ENCODE measurements at places on chromosomes 11 and 22.

- DNase-seq = no peak
Measured at GRCh38 chr22:46122980-46123693, 27.2 kb upstream of the PPARA start.

DNA sequence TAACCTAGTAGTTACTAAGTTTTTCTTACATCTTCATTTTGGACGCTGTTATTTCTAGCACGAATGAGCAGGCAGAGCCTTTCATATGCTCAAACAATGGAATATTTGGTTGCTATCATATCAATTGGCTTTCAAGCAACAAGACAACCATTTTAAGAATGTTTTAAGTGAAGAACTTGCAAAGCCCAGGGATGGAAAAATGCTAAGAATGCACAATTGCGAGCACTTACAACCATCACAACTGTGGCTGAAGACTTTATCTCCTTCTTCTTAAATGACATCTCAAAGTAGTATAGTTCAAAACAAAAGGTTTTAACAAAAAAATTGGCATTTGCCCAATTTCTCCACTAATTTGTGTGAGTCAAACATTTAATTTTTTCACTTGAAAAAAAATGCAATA lies 8.3 kb upstream of the MMP1 start:
- no peak for DNase-seq

DNA sequence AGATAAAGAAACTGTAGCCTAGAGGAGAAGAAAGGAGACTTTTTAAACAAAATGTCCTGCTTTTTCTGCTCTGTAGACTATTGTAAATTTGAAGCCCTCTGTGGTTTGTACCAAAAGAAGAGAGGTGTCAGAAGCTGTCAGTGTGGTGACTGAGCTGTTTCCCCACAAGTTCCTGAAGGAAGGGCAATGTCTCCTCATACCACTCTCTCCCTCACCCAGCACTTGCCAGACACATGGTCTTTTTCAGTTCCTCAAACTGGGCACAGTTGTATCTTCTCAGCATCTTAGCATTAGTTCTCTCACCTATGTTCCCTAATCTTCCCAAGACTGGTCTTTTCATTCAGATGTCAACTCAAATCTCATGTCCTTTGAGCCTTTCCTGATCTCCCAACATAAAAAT lies 4.3 kb downstream of the BCO2 start:
- DNase-seq = no peak

GRCh38 chr11:4066910-4067309 lies 27.7 kb upstream of the RRM1 start:
- DNase-seq = no peak

DNA sequence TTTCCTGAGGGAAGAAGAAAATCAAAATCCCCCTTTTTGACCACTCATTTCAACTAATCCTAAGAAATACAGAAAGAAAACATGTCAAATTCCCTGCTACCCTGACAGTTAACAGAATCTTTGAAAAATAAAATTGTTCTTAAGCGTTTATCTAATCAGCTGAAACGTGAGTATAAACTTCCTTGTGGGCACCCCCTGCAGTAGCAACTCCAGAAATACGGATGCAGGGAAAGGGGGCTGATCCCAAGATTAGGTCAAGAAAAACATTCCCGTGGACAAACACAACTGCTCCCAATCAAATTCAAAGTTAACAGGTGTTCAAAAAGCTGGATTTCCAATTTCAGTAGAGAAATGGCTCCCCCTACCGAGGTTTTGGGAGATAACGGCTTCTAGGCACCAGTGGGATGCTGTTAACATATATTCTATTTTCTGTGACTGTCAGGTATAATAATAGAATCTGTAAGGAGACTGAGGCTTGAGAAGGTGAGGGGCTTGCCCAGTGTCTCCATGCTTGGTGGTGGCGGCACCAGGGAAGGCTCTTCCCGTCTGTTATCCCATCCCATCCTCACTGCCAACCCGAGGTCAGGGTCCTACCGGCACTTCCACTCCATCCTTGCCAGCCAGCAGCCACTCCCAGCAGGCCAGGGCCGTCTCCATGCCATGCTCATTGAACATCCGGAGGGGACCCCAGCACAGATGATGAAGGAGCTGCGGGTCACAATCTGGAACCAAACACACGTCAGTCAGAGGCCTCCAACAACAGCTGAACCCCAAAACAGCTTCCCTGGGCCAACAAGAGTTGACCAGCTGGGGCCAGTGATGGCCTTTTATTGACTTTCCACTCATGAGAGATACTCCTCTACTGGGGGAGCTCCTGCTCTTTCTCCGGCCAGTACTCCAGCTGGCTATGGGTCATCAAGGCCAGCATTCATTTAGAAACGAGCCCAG lies 32.0 kb upstream of the SERPIND1 start:
- DNase-seq = no peak

DNA sequence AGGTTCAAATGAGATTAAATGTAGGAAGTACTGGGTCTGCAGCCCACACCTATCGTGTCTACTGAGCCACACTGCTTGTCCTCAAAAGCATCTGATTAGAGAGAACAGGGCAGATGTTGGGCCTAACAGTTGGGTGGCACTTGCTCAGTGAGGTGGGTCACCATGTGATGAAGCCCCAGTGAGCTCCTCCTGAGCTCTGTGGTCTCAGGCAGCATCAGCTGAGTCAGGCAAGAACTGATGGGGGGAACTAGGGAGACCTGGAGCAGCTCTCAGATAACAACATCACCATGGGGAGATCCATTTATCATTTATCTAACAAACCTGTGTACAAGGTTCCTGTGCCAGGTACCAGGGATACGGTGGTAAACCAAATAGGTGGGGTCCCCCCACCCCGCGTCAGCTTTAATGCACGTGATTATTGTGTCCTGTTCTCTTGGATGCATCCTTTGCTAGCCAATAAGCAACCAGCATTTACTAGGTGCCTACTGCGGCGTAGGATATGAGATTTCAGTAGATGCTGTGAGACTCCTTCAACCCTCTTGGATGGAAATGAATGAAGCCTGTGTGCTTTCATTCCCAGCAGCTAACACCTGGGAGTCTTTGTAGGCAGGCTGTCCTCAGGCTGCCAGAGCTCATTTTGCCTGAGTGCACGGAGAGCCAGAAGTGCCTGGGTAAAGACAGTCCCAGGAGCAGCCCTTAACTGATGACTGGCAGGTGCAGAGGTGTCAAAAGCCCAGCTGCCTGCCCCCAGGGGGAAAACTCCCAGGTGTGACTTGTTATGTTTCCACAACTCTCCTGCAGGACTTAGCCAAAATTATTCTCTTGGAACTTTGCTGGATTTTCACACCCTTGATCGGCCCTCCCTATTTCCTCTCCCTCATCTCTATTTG lies 73.6 kb upstream of the NARS2 start:
- DNase-seq = no peak

- DNase-seq = no peak
Measured at GRCh38 chr11:108524422-108524821, 26.2 kb upstream of the POGLUT3 start.

DNA sequence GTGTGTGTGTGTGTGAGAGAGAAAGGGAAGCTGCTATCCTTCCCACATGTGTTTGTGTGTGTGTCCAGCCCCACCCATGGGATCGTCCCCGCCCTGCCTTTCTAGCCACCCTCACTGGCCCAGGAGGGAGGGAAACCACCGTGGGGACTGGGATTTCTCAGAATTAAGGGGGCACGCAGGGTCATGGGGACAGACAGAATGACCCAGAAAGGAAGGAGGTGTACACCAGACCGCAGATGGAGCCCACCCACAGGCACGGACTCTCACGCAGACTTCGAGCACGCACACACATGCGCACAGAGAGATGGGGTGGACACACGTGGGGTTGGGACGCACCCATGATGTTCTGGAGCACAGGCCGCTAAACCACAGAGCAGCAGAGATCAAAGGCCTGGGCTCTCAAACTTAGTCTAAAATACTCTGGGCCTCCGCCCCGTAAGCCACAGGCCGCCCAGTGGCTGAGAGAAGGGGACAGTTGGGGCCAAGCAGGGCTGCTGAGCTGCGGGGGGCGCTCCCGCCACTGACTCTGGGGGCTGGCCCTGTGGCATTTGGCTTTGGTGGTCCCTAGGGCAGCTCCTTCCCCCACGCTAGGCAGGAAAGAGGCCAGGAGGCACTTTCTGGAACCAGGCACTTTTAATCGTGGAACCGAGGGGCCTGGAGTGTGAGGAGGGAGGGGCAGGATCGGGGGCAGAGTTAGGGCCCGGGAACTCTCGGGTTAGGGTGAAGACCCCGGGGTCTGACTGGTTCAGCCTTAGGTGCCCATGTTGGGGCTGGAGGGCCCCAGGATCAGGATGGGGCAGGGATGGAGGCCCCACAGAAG lies 1.5 kb downstream of the IFITM5 start:
- no peak for DNase-seq

GRCh38 chr11:131464461-131464860 lies 94.0 kb downstream of the NTM start:
- DNase-seq = no peak

- no peak for DNase-seq
Measured at GRCh38 chr22:44807915-44808690, 55.7 kb downstream of the ARHGAP8 start.

GRCh38 chr11:6273188-6273587 lies 13.6 kb downstream of the CCKBR start:
- no peak for DNase-seq

DNA sequence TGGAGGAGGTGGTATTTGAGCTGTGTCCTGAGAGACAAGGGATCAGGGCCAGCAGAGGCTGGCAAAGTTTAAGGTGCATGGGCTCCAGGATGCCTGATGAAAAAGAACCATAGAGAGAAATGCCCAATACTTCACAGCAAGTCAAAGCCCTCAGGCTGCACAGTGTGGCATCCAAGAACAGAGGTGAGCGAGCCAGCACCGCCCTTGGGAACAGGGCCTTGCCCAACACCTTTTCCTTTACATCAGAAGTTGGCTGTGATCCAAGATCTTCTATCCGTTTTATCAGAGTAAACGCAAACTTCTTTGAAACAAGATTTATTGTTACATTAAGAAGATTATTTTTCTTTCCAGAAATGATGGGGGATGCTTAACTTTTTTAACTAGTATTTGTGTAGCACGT lies 1.4 kb downstream of the B3GNT6 start:
- no peak for DNase-seq

DNA sequence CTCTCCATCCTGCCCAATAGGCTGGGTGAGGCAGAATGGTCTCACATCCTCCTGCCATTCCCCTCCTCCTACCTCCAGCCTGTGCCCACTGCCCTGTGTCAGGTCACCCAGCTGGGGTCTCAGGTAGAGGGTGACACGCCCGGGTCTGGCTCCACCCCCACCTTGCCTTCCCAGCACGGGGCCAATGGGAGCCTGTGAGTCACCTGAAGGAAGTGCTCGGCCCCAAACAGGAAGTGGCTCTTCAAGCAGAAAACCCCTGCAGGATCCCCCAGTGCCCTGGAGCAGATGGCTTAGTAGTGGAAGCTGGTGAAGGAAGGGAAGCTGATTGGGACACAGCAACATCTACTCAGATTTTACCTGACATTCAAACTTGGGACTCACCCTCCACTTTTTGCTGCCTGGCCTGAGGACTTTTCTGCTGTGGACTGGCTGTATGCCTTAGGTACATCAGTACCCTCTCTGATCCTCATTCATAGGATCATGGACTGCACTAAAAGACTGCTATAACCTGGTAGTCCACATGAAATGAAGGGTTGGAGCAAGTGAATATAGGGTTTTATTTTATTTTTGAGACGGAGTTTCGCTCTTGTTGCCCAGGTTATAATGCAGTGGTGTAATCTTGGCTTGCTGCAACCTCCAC lies 33.4 kb downstream of the GDPD5 start:
- no peak for DNase-seq
